ENCODE measurements at places on chromosomes 2 and 18.

DNA sequence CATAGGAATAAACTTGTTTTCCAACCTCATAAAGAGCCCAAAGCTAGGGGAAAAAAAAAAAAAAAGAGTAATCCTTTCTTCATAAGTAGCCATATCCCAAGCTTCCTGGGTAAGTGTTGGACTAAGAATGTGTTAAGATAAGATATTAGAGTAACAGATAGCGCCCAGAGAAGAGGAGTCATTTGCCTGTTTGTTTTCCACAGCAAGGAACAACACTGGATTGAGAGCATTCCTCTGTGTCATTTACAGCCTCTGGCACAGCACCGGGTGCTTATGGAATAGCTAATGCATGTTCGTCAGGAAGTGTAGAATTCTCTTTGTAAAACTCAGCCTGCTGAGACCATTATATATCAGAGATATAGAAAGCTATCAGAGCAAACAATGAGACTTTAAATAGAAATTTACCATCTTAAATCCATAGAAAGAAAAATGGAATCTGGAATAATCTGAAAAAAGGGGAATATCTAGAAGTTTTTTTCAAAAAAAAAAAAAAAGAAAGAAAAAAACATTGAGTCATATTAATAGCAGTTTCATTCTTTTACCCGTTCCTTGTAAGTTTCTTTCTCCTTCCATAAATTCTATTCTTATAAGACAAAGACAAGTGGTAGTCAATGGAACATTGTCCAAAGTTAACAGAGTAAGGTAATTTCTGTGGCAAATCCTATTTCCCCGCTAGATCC is 37.6 kb downstream of the LRP2 start:
- no peaks in the 10 kb centered on the region for H3K27me3 ChIP-seq
- DNase-seq, result no peak
- H3K4me1 ChIP-seq, result no peaks in the 10 kb centered on the region
- no peak overlapping the region for H3K27ac ChIP-seq

- no peaks in the 10 kb centered on the region for H3K27me3 ChIP-seq
- no peak overlapping the region for H3K4me3 ChIP-seq
- DNase-seq, result no peak
- no peaks in the 10 kb centered on the region for H3K36me3 ChIP-seq
- no peaks in the 10 kb centered on the region for H3K4me1 ChIP-seq
Observed at GRCh38 chr2:56656826-56657225, 473.0 kb downstream of the CCDC85A start.

GRCh38 chr2:53397085-53397484 is 370.5 kb upstream of the CHAC2 start:
- H3K27me3 ChIP-seq, result no peaks in the 10 kb centered on the region
- no peak overlapping the region for H3K4me3 ChIP-seq
- no peaks in the 10 kb centered on the region for H3K36me3 ChIP-seq
- H3K27ac ChIP-seq, result no peak overlapping the region

DNA sequence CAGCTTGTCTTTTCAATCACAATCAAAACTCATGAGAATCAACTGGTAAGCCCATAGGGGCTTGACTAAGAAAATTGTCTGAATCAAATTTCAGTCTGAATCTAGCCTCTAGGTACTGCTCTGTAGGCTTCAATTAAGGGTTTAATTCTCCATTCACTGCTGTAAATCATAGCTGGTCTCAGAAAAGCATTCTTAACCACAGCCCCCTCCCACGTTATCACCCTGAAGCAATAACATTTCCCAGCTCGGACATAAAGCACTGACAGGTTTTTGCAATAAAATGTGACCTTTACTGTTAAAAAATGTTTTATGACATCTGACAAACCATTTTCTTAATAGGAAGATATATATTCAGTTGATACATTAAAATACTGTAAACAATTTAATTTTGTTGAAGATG is 55.0 kb downstream of the LRP1B start:
- no peak overlapping the region for H3K4me3 ChIP-seq
- H3K27ac ChIP-seq, result no peak overlapping the region
- no peak for DNase-seq
- H3K4me1 ChIP-seq, result no peaks in the 10 kb centered on the region
- H3K36me3 ChIP-seq, result no peaks in the 10 kb centered on the region

DNA sequence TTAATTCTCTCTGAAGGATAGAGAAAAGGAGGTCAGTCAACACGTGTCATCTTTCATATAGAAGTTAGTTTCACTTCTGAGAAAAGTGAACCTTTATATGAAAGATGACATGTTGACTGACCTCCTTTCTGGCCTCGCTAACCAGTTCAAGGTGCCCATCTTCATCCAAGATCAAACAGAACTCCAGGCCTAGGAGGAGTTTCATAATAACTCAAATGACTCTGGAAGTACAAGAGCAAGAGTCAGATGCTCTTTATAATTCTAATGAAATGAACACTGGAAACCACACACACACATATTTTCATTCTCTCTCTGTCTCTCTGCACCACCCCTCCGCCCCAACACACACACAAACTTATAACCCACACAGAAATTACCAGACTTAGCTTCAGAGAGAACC is 16.3 kb downstream of the ANKRD44 start:
- no peaks in the 10 kb centered on the region for H3K27me3 ChIP-seq
- H3K4me3 ChIP-seq, result peak overlapping the region; percentile 13
- H3K36me3 ChIP-seq, result no peaks in the 10 kb centered on the region
- peaks cover 94% of the 10 kb centered on the region for H3K4me1 ChIP-seq
- H3K27ac ChIP-seq, result no peak overlapping the region

DNA sequence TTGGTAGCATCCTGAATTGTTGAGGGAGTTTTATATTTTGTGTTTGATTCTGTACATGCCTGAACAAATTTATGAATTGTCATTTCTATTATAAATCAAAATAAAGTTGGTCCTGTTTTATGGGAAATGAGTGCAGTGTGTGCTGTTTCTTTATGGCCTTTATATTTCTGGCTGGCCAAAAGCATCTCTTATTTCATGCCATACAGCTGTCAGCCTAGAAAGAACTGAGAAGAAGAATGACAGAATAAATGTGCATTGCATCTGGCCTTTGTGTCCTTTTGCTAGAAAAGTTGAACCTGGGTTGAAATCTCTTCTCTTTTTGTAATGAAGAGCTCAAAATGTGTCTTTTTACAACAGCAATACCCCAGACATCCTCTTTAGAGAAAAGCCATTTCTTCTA is 474.7 kb upstream of the LRATD1 start:
- no peaks in the 10 kb centered on the region for H3K4me1 ChIP-seq
- no peaks in the 10 kb centered on the region for H3K36me3 ChIP-seq
- H3K27me3 ChIP-seq, result no peaks in the 10 kb centered on the region
- no peak overlapping the region for H3K27ac ChIP-seq

- H3K27me3 ChIP-seq, result no peaks in the 10 kb centered on the region
- H3K4me3 ChIP-seq, result no peak overlapping the region
- no peak overlapping the region for H3K27ac ChIP-seq
Observed at GRCh38 chr2:25558262-25558661, 115.1 kb downstream of the DTNB start.

- no peak overlapping the region for H3K27ac ChIP-seq
- DNase-seq, result no peak
- H3K4me3 ChIP-seq, result no peak overlapping the region
Observed at GRCh38 chr2:28950941-28951630, 30.0 kb upstream of the TOGARAM2 start.

- no peak for DNase-seq
- H3K36me3 ChIP-seq, result no peaks in the 10 kb centered on the region
- no peak overlapping the region for H3K4me3 ChIP-seq
- H3K4me1 ChIP-seq, result no peaks in the 10 kb centered on the region
- peaks cover 11% of the 10 kb centered on the region for H3K27me3 ChIP-seq
Observed at GRCh38 chr18:78969574-78970315, 9.9 kb upstream of the SALL3 start.

- no peaks in the 10 kb centered on the region for H3K27me3 ChIP-seq
- H3K36me3 ChIP-seq, result no peaks in the 10 kb centered on the region
- DNase-seq, result no peak
- H3K27ac ChIP-seq, result no peak overlapping the region
- no peak overlapping the region for H3K4me3 ChIP-seq
Observed at GRCh38 chr2:147325990-147326389, 518.8 kb upstream of the ACVR2A start.

DNA sequence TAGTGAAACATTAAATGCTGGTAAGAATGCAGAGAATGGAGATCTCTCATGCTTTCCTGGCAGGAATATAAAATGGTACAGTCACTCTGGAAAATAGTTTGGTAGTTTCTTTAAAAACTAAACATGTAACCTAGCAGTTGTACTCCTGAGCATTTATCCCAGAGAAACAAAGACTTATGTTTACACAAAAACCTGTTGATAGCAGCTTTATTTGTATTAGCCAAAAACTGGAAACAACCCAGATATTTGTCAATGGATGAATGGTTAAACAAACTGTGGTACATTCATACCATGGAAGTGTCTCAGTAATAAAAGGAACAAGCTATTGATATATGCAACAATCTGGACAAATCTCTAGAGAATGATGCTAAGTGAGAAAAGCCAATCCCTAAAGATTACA is 81.7 kb upstream of the CTAGE1 start:
- H3K4me3 ChIP-seq, result no peak overlapping the region
- no peaks in the 10 kb centered on the region for H3K36me3 ChIP-seq
- no peaks in the 10 kb centered on the region for H3K4me1 ChIP-seq
- no peaks in the 10 kb centered on the region for H3K27me3 ChIP-seq
- no peak overlapping the region for H3K27ac ChIP-seq

DNA sequence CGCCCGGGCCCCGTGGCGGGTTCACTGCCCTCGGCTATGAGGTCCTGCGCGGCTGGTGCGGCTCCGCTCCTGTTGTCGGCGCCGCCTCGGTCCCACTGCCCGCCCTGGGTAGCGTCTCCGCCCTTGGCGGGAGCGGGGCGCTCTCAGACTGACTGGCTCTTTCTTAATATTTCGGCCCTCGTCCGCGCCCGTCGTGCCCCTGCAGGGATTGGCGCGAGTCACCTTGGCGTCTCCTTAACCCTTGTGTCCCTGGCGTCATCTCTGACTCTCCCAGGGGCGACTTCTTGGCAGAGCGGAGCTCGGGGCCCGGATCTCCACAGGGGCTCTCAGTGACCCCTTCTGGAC is 1.3 kb downstream of the PTMA start:
- H3K4me3 ChIP-seq, result peak overlapping the region; percentile 88
- peak overlapping the region; percentile 96 for H3K27ac ChIP-seq
- peaks cover 44% of the 10 kb centered on the region for H3K4me1 ChIP-seq

- no peak for DNase-seq
- H3K4me3 ChIP-seq, result no peak overlapping the region
- H3K4me1 ChIP-seq, result no peaks in the 10 kb centered on the region
- H3K27me3 ChIP-seq, result no peaks in the 10 kb centered on the region
- no peak overlapping the region for H3K27ac ChIP-seq
- no peaks in the 10 kb centered on the region for H3K36me3 ChIP-seq
Observed at GRCh38 chr18:31667185-31667584, 17.2 kb downstream of the B4GALT6 start.

- no peaks in the 10 kb centered on the region for H3K4me1 ChIP-seq
- H3K27ac ChIP-seq, result no peak overlapping the region
- no peak for DNase-seq
- H3K36me3 ChIP-seq, result no peaks in the 10 kb centered on the region
- H3K27me3 ChIP-seq, result peaks cover 10% of the 10 kb centered on the region
Observed at GRCh38 chr18:5628512-5629255, 84.9 kb upstream of the EPB41L3 start.

- no peak overlapping the region for H3K4me3 ChIP-seq
- no peaks in the 10 kb centered on the region for H3K36me3 ChIP-seq
- no peaks in the 10 kb centered on the region for H3K27me3 ChIP-seq
Observed at GRCh38 chr18:77199707-77200106, 49.9 kb upstream of the GALR1 start.

- H3K36me3 ChIP-seq, result no peaks in the 10 kb centered on the region
- H3K4me1 ChIP-seq, result no peaks in the 10 kb centered on the region
- no peaks in the 10 kb centered on the region for H3K27me3 ChIP-seq
- no peak for DNase-seq
- H3K27ac ChIP-seq, result no peak overlapping the region
- no peak overlapping the region for H3K4me3 ChIP-seq
Observed at GRCh38 chr2:165017966-165018596, 62.8 kb upstream of the SLC38A11 start.

GRCh38 chr2:80300346-80300745 is 4.2 kb downstream of the LRRTM1 start:
- H3K27ac ChIP-seq, result no peak overlapping the region
- no peak overlapping the region for H3K4me3 ChIP-seq
- DNase-seq, result no peak

DNA sequence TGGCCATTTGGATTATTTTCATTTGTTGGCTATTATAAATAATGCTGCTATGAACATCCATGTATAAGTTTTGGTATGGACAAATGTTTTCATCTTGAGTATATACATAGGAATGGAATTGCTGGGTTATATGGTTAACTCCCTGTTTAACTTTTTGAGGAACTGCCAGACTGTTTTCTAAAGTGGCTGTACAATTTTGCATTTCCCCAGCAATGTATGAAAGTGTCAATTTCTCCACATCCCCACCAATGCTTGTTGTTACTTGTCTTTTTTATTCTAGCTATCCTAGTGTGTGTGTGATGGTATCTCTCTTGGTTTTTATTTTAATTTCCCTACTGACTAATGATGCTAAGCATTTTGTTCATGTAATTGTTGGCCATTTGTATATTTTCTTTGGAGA is 90.6 kb upstream of the CYP26B1 start:
- H3K4me3 ChIP-seq, result no peak overlapping the region
- no peak overlapping the region for H3K27ac ChIP-seq
- H3K27me3 ChIP-seq, result no peaks in the 10 kb centered on the region
- no peaks in the 10 kb centered on the region for H3K36me3 ChIP-seq
- DNase-seq, result no peak

DNA sequence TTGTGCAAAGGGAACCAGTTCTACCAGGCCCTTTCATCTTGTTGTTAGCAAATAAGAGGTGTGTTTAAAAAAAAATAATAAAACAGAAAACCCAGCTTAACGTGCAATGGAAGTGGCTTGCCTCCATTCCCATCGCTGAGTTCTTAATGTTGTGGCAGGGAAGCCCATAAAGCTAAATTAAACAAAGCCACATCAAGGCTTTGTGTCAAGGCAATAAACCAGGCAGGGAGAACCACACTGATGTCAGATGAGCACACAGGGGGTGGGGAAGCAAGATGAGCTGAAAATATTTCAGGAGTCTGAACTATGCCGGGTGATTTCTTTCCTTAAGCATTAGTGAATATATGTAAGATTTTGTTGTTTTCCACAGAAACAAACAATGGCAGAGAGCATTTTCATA is 73.5 kb downstream of the PHLPP1 start:
- no peak overlapping the region for H3K27ac ChIP-seq
- H3K36me3 ChIP-seq, result no peaks in the 10 kb centered on the region
- H3K27me3 ChIP-seq, result no peaks in the 10 kb centered on the region
- no peak for DNase-seq
- H3K4me3 ChIP-seq, result no peak overlapping the region

DNA sequence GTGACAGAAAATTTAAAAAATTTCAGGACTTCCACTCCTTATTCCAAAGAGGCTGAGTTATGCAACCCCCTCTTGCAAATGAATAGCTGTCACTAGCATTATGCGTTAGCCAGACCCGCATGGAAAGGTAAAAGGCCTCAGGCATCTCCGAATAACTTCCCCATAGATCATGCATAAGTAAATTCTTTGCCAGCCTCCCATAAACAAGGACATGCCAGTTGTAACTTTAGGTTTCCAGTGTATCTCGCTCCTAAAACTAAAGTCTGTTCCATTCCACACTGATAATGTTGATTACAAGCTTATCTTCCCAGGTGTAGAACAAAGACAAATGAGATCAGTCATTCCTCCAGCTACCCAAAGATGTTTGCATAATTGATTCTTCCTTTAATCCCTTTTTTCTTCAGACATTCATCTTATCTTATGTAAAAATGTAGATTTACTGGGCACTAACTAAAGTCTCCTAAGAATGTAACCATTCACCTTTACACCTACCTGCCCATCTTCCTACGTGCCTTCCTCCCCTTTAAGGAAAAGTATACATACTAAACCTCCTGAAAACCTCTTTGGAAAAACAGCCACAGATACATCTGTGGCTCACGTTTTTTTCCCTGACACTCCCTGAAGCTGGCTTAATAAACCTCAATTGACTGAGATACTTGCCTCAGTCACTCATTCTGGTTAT is 13.6 kb upstream of the NFU1 start:
- no peaks in the 10 kb centered on the region for H3K27me3 ChIP-seq
- H3K4me1 ChIP-seq, result no peaks in the 10 kb centered on the region
- no peak for DNase-seq
- H3K36me3 ChIP-seq, result no peaks in the 10 kb centered on the region
- no peak overlapping the region for H3K4me3 ChIP-seq

Measured in CD8-positive, alpha-beta memory T cell (primary cell).